ENCODE measurements at places on chromosomes 11 and 22.

- DNase-seq = no peak
Observed at GRCh38 chr22:16601437-16602223, 9.0 kb upstream of the CCT8L2 start.

DNA sequence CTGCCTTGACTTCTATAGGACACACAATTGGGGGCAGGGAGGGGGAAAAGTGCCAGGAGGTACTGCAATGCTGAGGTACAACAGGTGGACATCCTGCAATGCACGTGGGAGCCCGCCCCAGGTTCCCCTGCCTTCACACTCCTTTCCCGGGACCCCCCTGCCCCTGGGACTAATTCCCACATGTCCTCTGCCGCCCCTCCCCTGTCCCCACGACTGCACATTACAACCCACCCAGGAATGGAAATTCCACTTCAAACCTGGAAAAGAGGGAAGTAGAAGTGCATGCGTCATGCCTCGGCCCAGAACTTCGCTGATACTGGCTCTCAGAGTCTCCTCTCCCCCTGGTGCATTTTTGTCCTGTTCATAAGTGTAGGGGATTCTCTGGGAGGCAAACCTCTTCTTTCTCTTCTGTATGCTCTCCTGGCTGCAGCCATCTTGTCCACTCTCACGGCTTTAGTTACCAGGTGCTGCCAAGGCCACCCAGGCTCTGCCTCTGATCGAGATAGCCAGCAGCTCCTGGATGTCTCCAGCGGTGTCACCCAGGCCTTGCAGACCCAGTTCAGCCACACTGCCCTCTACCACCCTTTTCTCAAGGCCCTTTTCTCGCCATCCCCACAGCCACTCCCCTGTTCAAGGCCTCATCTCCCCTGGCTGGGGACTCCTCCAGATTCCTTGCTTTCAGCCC, 43.7 kb downstream of the GDPD5 start:
- DNase-seq = no peak

GRCh38 chr11:12205330-12205729, 94.9 kb downstream of the MICAL2 start:
- DNase-seq = no peak

GRCh38 chr11:8192896-8193209, 24.0 kb upstream of the RIC3 start:
- no peak for DNase-seq

DNA sequence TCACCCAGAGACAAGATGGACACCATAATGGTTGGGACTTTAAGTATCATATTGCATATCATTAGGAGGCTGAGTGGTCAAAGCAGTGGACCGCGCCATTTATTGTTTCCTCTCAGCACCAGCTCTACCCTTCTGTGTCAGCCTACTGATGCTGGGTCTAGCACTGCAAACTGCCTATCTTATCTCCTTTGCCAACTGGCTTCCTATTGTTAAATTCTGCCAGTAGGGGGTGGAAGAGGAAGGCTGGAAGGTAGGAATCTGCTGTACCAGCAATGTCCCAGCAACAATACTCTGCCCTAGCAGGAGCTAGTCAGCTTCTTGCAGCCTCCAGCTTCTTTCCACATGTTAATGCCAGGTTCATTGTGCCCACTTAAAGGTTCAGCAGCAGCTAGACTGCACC, 367.1 kb upstream of the PDGFD start:
- DNase-seq = no peak
